NCI-H1048 (cell line): ENCODE measurements at places on chromosomes 11 and 22.

DNA sequence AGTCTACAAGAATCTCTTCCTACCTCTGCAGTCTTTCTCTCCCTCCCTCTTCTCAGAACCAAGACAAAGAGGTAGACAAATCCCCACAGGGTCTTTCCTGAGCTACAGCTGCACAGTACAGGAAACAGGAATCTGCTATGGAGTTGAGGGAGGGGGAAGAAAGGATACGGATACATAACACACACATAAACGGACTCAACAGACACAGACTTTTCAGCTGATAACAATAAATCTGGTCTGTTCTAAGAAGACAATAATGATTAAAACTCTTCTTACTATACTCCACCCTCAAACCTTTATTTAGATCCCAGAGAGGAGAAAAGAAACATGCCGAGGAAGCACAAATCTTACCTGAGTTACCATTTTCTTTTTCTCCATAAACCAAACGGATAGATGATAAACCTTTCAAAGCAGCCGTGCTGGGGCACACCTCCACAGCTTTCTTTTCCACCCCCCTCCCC, 122.2 kb downstream of the APOL5 start:
- DNase-seq = no peak

- DNase-seq = no peak
These were observed 4.0 kb upstream of the OR56A3 start for GRCh38 chr11:5937868-5938602.

DNA sequence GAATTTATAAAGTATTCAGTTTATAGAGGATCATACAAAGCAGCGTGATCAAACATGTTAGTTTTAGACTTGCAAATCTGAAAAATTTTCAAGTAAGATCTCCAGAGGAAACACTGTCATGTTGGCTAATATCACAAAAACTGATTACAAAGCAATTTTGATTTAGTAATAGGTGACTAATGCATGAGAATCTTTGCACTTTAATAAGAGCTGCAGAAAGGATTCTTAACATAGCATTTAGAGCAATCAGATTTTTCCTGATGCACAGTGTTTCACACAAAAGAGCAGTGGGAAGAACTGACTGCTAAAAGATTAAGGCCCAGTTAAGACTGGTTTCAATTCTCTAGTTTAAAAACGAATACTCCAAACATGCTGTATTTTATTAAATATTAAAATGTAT, 321.2 kb downstream of the GUCY1A2 start:
- no peak for DNase-seq

- no peak for DNase-seq
These were observed 23.4 kb upstream of the ROBO3 start for GRCh38 chr11:124841840-124842239.

GRCh38 chr11:10291801-10292638, 2.0 kb downstream of the SBF2 start:
- DNase-seq = no peak
